Forelimb muscle (tissue), 1 donor: ENCODE measurements at places on chromosomes 5 and 9. TPM values are rescaled to one million over a fixed set of nuclear protein-coding genes. Genes with fewer than 3 reads are reported as not detected.

The BTNL8 gene
- not detected for polyA plus RNA-seq

The CORO2A gene
- polyA plus RNA-seq = 0.32 TPM

The PRDM9 gene
- not detected for polyA plus RNA-seq

The SVEP1 gene
- polyA plus RNA-seq = 16.9 TPM

The MZB1 gene
- polyA plus RNA-seq = 0.52 TPM

The PRKAA1 gene
- polyA plus RNA-seq = 31.9 TPM

The C9 gene
- 0.22 TPM for polyA plus RNA-seq

The KIF12 gene
- polyA plus RNA-seq = 0.13 TPM

The CAMK4 gene
- 4.7 TPM for polyA plus RNA-seq

- no peak for DNase-seq
These were observed 11.8 kb upstream of the SCGB3A1 start for GRCh38 chr5:180603076-180603594.

DNA sequence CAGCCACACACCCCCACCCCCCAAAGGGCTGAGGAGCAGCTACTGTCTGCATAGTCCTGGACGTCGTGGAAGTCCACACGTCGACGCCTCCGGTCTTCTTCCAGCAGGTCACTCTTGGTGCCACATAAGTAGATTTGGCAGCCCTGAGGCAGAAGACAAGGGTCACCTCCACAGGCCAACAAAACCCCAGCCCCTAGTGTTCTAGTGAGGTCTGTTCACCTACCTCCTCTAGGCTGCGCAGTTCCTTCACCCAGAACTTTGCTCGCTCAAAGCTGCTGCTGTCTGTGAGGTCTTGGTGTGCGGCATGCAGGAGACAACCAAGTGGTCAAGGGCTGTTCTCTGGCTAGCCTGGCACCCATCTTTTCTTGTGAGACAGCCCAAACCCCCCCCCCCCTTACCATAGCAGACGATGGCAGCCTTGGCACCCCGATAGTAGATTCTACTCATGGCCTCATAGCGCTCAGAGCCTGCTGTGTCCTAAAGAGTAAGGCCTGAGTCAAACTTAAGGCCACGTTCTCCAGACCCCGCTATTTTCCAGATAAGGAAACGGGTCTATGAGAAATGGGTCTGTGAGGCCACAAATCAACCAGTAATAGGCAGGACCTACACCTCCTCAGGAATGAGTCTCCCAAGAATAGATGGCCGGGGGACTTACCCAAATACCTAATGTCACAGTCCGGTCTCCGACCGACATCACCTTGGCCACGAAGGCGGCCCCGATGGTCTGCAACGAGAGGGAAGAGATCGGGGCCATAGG lies 987 bp downstream of the RAB24 start:
- DNase-seq = no peak

GRCh38 chr9:2717385-2717784 lies at the start of gene KCNV2:
Gene KCNV2 (plus strand): TSS chr9:2717510. CDS start chr9:2717740, 230 bp downstream.
- no peak for DNase-seq

DNA sequence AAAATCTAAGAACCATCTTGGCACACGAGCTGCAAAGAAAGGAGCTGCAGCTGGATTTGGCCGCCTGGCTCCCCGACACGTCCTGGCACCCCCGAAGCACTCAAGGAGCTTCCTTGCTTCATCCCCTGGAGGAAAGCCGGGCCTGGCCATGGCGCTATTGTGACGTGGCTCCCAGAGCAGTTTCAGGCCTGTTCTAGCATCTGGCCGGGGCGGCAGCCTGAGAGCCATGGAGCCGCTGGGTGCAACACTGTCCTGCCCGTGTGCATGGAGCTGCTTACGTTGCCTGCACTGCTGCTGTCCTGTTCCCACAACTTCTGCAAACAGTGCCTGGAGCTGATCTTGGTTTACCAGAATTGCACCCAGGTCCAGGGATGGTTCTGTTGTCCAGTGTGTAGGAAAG lies 63.5 kb downstream of the PTPDC1 start:
- DNase-seq = no peak

- DNase-seq = no peak
These were observed 97.2 kb upstream of the ANKH start for GRCh38 chr5:14968796-14969195.

- no peak for DNase-seq
These were observed 333.5 kb upstream of the ACTBL2 start for GRCh38 chr5:57816108-57816507.

GRCh38 chr5:19928562-19929421 lies 59.2 kb downstream of the CDH18 start:
- DNase-seq = no peak

DNA sequence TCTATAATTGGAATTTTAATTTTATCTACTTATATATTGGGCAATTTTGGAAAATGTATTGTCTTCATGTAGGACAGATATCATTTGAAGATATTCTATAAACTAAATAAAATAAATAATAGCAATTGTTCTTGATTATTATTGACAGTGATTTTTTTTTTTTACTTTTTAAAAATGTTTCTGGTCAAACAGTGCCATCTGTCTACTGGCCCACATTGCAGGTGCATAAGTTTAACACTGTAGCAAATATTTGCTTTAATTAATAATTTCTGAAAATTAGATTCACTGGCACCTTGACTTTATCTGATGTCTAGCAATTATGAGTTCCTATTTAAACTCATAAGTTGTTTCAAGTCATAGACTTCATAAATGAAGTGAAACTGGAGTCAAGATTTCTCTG lies 41.1 kb upstream of the ISOC1 start:
- no peak for DNase-seq

- DNase-seq = no peak
These were observed 7.1 kb upstream of the AFAP1L1 start for GRCh38 chr5:149264439-149265067.

- no peak for DNase-seq
These were observed 4.4 kb downstream of the TMED7 start for GRCh38 chr5:115621365-115621900.

DNA sequence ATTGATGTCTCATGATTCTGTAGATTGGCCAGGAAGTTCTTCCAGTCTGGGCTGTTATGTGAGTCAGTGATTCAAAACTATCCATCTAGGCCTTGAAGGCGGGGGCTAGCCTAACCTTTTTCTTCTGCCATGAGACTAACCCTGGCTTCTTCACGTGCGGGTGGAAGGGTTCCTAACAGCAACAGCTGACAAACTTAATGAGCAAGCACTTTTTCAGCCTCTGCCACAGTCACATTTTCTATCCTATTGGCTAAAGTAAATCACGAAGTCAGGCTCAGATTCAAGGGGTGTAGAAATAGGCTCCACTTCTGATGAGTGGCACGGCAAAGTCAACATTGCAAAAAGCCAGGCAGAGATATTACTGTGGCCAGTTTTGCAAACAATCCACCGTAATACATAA lies 68.4 kb downstream of the STK32A start:
- DNase-seq = no peak

DNA sequence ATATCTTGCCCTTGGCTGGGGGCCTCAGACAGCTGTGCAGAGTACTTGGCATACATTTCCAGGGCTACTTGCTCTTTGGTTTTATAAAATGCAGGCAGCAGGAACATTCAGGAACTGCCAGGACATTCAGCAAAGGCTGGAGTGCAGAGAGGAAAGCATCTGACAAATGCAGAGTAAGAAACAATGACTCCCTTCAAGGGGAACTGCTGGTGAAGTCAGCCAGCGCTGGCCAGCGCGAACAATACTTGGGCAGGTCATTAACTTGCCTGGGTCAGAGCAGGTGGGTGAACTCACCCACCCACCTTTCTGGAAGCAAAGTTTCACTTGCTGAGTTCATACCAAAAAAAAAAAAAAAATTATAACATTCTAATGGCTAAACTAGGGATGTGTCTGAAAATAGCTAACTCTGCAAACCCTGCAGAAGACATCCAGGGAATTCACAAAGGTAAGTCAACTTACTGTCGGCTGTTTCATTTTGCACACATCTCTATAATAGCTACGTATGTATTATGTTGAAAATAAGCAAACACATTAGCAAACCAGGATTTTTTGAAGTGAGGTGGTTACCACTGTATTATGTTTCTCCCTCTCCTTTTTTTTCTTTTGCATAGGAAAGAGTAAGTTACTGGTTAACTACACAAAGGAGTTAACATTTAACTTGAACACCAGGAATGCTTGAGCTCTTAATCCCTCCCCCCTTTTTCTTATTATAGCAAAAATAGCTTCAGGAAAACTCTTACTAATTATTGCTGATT lies 152.2 kb downstream of the GLIS3 start:
- no peak for DNase-seq

GRCh38 chr5:126852841-126853271 lies 75.9 kb downstream of the LMNB1 start:
- no peak for DNase-seq

- no peak for DNase-seq
These were observed 49.0 kb downstream of the C5orf15 start for GRCh38 chr5:133919148-133920136.

GRCh38 chr5:89377767-89378455 lies 494.9 kb upstream of the MEF2C start:
- no peak for DNase-seq

GRCh38 chr5:137218471-137218870 lies 280.7 kb downstream of the SPOCK1 start:
- no peak for DNase-seq

GRCh38 chr5:144092508-144092907 lies 78.0 kb downstream of the YIPF5 start:
- no peak for DNase-seq
